ENCODE measurements at places on chromosomes 5 and 9.

DNA sequence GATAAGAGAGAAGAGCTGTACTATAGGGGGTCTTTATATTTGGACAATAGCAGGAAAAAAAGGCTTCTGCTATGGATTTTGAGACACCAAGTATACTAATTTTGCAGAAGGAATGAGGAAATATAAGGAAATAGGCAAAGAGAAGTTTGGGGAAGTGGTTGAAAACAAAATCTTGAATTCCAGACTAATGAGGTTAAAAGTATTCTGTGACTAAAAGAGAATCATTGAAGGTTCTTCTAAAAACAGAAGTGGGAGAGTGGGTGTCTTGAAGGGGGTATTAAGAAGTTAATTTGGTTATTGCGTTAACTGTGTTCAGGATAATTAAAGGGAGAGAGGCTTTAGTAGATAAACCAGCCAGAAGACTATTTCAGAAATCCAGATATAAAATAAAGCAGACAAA lies 148.7 kb downstream of the RFK start:
- DNase-seq, result no peak

DNA sequence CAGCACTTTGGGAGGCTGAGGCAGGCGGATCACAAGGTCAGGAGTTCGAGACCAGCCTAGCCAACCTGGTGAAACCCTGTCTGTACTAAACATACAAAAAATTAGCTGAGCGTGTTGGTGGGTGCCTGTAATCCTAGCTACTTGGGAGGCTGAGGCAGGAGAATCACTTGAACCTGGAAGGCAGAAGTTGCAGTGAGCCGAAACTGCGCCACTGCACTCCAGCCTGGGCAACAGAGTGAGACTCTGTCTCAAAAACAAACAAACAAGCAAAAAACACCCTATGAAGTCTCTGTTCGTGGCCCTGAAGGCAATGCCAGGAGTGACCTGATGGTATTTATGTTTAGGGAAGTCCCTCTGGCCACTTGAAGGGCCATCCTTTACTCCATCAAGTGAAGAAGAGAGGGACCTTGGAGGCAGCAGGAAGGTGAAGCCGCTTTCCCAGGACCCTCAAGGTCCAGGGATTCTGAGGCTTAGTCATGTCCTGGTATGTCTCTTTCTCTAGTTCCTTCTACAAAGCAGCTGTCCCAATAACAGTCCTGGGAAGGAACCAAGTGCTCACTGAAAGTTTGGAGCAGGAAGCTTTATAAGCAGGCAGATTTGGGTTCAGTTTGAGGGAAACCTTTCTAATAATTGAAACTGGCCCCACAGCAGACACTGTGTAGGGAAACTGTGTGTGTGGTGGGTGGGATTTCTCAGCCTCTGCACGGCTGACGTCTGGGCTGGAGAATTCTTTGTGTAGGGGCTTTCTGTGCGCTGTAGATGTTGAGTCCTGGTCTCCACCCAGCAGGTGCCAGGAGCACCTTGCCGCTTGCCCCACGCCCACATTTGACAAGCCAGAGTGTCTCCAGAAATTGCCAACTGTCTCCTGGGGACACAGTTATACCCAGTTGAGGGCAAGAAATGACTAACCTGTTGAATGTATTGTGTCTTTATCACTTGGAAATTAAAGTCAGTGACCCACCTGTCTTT lies 12.5 kb downstream of the PHF2 start:
- DNase-seq, result no peak

DNA sequence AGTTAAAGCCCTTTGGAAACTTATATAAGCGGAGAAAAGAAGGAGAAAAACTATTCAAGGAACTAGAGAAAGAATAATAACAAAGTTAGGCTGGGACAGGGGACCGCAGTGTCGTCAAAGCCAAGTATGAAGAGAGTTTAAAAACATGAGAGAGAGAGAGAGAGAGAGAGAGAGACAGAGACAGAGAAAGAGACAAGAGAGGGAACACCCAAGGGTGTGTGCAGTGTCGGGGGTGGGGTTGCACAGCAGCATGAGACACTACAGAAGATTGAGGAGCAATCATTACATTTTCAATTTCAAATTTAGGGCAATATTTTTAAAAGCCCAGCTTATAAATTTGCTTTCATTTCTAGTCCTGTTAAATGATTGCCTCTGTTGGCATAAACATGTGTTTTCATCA lies 74.3 kb downstream of the NNT start:
- no peak for DNase-seq

DNA sequence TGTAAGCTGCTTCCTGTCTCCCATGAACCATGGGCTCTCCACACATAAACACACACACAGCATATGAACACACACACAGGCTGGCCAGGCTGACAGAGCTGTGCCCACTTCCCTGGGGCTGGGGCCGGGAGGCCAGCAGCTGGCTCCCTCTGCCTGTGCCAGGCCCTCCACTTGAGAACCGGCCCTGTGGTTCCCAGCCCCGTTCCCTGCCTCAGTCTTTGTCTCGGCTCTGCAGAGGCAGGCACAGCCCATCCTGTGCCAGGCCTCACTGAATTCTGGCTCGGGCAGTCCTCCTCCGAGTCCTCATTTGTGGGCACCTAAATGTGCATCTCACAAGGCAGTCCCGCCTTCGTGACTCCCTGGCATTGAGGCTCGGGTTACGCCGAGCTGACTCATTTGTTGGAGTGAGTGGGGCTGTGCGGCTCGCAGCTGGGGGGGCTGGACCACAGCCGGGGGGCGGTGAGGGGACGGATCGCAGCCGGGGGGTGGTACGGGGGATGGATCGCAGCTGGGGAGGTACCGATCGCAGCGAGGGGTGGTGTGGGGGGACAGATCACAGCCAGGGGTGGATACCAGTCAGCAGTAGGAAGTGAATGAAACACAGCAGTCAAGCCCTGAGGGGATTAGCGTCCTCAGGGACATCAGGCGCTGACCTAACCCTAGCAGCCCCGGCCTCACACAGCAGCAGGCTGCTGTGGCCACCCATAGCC lies 72.3 kb downstream of the PSMB7 start:
- DNase-seq, result no peak

DNA sequence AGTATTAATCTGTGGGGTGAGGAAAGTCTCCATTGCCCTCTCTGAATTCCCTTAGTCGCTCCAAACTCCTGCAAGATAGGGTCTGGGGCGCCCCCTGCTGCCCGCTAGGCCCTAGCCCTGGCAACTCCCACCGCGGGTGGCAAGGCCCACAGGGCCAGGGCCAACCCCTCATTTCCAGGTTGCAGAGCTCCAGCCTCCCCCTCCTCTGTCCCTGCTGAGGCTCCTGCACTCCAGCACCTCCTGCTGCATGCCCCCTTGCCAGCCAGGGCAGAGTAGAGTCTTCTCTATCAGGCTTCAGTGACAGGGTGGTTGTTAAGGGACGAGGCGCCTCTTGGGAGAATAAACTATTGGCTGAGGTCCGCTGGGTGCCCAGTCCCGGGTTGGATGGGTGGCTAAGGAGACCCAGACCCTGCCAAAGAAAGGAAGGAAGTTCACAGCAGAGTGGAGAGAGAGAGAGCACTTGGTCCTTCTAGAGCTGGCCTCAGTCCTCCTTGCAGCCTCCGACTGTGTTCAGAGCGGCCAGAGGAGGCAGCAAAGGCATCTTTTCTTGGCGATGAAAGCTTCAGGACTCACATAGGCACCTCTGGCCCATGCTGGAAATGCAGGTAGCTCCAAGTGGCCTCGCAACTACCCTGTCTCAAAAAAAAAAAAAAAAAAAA lies 45.6 kb downstream of the SAR1B start:
- peak; percentile 85 for DNase-seq

- DNase-seq, result no peak
Measured at GRCh38 chr9:113222482-113222841, 1.1 kb downstream of the SLC31A1 start.
